ENCODE measurements at places on chromosomes 3 and 15. TPM values are rescaled to one million over a fixed set of nuclear protein-coding genes. Genes with fewer than 3 reads are reported as not detected.

Gene KCNMB2
- total RNA-seq: 1.1 TPM

Gene AMOTL2
- total RNA-seq: 300 TPM

Gene LYZL4
- total RNA-seq: not detected

Gene KIF15
- total RNA-seq: 1.8 TPM

Gene EPHB1
- total RNA-seq: 0.36 TPM

Gene TRIM71
- not detected for total RNA-seq

Gene MRPS22
- total RNA-seq: 68.1 TPM

Gene CYP8B1
- total RNA-seq: not detected

Gene CFAP100
- total RNA-seq: not detected

Gene TERC
- 144 TPM for total RNA-seq

Gene ISG20
- total RNA-seq: 2.1 TPM

Gene FAM43A
- total RNA-seq: 14.7 TPM

Gene SNTN
- total RNA-seq: not detected

Gene C3orf85
- total RNA-seq: not detected

Gene VGLL3
- total RNA-seq: 242 TPM

Gene IMPG2
- 0.36 TPM for total RNA-seq

Gene RPL32
- total RNA-seq: 1,095 TPM

Gene GNAT1
- total RNA-seq: not detected

Gene HCN4
- not detected for total RNA-seq

Gene MTHFS
- total RNA-seq: 15.6 TPM

Gene SEMA6D
- total RNA-seq: 16.2 TPM

Gene TAGLN3
- not detected for total RNA-seq

Gene ZBED2
- under 0.01 TPM for total RNA-seq

Gene C2CD4B
- not detected for total RNA-seq

Gene IL5RA
- total RNA-seq: not detected

Gene C15orf39
- total RNA-seq: 6.5 TPM

Gene KLHL6
- total RNA-seq: under 0.01 TPM

Gene SERINC4
- not detected for total RNA-seq

Gene TEX9
- total RNA-seq: 12.7 TPM

Gene CRYGS
- total RNA-seq: 0.88 TPM

Gene ACAD9
- 37.4 TPM for total RNA-seq
